ENCODE measurements at places on chromosomes 1 and 21.
A peak's percentile ranks its signal among the peaks of the same experiment; 100 is the strongest.

DNA sequence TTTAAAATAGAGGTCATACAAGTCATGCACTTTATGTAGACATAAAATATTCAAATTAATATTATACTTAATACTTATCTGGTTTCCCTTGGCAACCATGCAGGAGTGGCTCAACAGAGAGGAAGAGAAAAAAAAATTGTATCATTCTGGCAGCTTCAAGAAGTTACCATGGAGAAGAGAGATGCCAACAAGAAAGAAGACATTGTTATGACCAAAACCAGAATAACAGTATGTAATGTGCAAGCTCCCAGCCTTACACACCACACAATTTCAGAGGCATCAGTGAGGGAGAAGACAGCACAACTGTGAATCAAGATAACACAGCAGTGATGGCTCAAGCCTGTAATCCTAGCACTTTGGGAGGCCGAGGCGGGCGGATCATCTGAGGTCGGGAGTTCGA lies 49.1 kb upstream of the RCOR3 start:
- DNase-seq, result no peak

DNA sequence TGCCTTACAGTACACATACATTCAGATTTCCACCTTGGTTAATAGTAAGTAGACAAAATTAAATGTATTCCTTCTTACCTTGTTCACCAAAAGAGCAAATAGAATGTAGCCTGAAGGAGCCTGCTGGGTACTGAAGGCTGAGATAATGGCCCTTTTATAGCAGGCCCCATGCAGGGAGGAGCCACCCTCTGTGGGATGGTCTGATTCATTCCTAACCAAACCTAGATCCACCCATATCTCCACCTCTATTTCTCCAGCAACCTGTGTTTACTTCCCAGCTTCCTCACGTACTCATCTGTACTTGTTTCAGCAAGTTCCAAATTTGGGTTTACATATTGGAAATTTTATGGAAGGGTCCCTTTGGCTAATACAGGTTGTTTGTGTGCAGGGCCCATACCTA lies at the start of gene FLG:
FLG (minus strand) TSS at position 129 of the 400 bp plus-strand sequence. CDS start 9,783 bp downstream, outside the sequence.
- no peak for DNase-seq

- DNase-seq, result no peak
Observed at GRCh38 chr1:101408212-101409042, 171.6 kb downstream of the S1PR1 start.

- DNase-seq, result peak; percentile 57
Observed at GRCh38 chr1:33367485-33368405, 46.8 kb upstream of the A3GALT2 start.

DNA sequence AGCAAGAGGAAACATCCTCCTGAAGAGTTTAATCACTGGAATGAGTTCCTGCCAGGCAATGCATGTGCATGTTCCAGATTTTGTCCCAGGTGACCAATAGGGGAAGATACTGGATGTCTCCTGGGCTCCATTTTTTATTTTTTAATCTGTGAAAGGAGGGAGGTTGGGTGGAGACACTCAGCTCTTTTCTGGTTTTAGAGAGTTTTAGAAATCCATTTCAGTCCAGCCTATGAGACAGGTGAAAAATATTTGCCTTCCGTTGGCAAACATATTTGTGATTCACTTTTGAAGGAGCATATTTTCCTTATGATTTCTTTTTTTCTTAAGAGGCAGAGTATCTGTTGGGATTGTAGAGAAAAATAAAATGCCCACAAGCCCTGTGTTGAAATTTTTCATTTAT lies 70.7 kb downstream of the ABCA4 start:
- DNase-seq, result peak; percentile 27

DNA sequence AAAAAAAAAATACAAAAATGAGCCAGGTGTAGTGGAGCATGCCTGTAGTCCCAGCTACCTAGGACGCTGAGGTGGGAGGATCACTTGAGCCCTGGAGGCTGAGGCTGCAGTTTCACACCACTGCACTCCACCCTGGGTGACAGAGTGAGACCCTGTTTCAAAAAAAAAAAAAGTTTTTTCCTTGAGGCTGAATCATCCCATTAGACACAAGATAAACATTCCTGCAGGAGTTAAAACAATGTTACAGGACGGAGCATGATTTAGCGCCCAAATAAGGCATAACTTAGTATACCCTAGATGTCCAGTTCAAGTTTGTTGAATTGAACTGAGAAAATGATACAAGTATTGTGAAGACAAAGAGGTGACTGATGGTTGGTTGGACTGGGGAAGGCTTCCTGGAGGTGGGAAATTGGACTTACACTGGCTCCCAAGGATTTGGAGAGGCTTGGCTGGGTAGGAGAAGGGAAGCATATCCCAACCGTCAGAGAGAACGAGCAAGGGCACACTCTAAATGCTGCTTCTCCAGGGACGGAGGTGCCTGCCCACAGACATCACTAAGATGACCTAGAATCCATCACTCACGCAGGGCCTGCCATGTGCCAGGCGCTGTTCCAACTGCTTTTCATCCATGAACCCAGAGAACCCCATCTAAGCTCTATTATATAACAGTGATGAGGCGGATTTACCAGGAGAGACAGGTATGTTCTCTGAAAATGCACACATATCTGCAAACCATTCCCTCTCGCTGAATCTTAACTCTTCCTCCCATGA lies 610.6 kb downstream of the KIF26B start:
- DNase-seq, result no peak

GRCh38 chr1:43560286-43560685 lies 29.6 kb downstream of the PTPRF start:
- no peak for DNase-seq

- no peak for DNase-seq
Observed at GRCh38 chr21:45013260-45013841, 61.0 kb upstream of the ADARB1 start.

DNA sequence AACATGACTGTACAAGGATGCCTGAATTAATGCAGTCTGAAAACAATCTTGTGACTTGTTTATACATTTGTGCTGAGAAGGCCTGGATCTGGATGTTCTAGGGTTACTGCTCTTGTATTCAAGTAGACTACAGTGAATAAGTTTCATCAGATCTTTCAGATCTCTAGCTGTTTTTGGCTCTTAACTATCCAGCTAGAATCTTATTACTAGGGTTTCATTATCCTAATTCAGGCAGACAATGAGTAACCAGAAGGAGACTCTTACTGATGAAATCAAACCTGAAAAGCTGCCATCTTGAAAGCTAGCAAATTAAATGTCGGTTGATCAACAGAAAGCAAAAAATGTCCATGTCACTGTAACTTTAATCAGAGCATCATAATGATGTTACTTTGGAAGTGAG lies 112.5 kb upstream of the KCNK2 start:
- DNase-seq, result no peak

DNA sequence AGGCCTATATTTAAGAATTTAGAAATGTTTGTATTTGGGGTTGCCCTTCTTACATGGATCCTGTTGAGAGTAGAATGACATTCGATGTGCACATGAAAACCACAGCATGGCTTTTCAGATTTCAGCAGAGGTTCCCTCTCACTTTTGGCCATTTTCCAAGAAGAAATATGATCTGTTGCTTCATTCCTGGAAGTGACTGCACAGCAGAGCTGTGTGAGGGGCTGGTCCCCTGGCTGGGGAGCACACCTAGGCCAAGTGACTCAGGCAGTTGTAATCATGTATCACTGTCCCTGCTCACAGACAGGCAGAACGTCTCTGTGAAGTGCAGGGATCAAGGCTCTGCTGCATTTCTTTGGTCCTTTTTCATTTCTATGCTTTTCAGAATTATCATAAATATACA lies 32.3 kb downstream of the AGT start:
- DNase-seq, result peak; percentile 44

DNA sequence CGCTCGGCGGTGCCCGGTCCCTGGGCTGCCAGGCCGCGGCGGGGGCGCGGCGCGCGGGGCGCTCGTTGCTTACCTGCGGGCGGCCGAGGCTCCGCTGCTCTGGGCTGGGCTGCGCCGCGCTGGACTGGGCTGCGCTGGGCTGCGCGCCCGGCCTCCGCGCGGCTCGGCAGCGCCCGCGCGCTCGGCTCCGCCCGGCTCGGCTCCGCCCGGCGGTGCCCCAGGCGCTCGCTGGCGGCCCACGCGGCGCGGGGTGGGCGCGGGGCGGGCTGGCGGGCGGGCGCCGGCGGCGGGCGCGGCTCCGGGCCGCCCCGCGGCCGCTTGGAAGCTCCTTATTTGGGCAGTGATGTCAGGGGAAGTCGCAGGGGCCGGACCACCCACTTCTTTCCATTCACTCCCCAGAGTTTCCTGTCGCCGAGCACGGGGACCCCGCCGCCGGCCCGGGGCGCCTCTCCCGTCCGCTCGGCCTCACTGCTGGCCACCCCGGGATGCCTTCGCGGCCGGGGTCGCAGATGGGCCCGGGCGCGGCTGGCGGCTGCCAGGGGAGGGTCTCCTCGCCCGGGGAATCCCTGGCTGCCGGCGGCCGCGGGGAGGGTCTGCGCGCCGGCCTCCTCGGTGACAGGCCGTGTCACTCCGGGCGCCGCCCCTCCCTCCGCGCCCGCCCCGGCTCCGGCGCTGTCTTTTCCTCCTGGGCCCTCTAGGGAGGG lies 177.7 kb upstream of the EDN2 start:
- peak; percentile 50 for DNase-seq

GRCh38 chr1:184482136-184482535 lies 95.3 kb downstream of the C1orf21 start:
- DNase-seq, result peak; percentile 54

DNA sequence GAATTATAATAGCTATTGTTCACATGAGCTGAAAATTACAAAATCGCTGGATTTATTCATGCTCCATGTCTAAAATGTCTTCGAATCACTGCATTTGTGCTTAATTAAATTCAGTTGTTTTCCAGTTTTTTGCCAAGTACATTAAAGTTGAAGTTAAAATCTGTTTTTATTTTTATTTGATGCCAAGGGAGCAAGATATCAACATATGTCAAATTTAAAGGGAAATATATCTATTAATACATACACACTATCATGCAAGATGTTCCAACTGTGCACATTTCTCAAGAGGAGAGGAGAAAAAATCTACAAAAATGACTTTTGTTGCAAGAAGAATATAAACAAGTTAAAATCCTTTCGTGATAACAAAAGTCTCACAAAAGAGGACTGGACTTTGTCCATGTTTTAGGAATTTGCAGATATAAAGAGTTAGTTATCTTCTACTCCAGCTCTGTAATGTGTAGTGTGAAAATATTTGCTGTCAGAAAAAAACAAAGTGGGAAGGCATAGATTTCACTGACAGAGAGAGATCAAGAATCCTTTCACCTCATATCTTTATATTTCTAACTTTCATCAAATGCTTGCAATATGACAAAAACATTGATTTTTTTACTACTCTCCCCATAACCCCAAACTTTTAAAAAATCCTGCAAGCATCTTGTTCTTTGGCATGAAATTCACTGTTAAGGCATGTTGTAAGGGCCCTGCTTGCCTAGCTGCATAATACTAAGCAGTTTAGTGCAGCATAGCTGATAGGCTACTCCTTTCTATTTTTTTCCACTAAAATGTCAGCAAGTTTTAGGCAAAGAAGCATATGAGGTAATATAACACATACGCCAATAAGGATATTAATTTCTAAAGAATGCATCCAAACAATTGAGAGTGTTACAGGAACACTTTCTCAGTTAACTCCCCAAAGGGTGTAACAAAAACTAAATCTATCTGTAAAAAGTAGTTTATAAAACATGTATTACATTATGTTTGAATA lies 340.2 kb upstream of the ADAMTS5 start:
- no peak for DNase-seq

- DNase-seq, result no peak
Observed at GRCh38 chr1:180028864-180029263, 74.3 kb downstream of the CEP350 start.

GRCh38 chr1:48236716-48237470 lies 14.4 kb downstream of the SLC5A9 start:
- peak; percentile 18 for DNase-seq

- no peak for DNase-seq
Observed at GRCh38 chr1:192986110-192986747, 72.9 kb downstream of the UCHL5 start.

DNA sequence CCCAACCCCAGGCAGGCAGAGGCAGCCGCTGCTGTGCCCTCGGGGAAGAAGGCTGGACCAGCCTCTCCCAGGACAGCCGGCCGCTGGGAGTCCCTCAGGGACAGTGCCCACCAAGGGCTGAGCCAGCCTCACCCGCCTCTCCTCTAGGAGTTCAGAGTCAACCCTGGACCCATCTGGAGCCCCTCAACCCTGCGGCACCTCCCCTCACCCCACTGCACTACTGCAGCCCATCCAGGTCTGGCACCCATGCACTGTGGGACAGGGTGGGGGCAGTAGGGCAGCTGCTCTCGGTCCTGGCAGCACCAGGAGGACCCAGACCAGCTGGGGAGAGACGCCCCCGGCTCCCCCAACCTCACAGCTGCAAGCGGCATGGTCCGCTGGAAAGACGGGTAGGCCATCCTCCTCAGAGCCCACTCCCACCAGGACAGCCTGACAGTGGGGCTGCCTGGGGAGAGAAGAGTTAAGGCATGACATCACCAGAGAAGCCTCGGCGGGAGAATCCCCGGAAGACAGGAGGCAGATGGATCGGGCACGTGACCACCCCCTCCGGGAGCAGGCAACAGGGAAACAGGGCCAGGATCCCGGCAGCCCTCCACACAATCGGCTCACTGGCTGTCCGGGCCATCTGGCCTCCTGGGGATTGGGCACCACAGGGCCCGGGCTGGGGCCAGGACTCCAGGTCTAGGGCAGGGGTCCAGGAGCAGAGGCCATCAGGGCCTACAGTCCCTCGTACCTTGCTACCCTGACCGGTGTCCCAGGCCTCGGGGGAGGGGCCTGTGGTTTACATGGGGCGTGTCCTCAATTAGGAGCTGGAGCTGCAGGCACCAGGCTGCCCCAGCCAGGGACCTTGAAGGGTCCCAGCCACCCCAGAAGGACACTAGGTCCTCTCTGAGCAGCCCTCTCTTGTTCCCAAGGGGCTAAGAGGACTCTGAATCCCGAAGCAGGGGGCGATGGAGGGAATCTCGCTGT lies 3.1 kb downstream of the ACAP3 start:
- peak; percentile 43 for DNase-seq
